Fibroblast of mammary gland (primary cell): ENCODE measurements at places on chromosomes 1 and 21.

DNA sequence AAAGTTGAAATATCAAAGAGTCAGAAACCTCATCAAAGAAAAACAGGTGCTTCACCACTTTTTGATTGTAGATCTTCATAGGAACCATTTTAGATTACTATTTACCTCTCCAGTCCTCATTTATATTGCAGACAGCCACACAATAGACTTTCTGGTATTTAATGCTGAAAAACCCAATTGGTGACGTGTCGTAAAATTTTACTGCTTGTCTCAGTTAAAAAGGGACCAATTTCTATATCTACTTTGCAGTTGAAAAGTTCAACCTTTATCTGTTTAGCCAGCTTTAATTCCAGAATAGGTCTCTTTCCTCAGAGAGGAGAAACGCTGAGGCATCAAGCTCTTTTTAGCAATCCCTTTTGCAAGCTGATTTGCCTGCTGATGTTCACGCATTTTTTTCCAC, 1722.4 kb downstream of the PLA2G4A start:
- DNase-seq = no peak

GRCh38 chr1:52554756-52555155, 1.9 kb upstream of the TUT4 start:
- DNase-seq = no peak

GRCh38 chr21:46624050-46624449, 11.4 kb upstream of the PRMT2 start:
- no peak for DNase-seq

- no peak for DNase-seq
Observed at GRCh38 chr1:116332451-116332850, 40.6 kb upstream of the ATP1A1 start.

DNA sequence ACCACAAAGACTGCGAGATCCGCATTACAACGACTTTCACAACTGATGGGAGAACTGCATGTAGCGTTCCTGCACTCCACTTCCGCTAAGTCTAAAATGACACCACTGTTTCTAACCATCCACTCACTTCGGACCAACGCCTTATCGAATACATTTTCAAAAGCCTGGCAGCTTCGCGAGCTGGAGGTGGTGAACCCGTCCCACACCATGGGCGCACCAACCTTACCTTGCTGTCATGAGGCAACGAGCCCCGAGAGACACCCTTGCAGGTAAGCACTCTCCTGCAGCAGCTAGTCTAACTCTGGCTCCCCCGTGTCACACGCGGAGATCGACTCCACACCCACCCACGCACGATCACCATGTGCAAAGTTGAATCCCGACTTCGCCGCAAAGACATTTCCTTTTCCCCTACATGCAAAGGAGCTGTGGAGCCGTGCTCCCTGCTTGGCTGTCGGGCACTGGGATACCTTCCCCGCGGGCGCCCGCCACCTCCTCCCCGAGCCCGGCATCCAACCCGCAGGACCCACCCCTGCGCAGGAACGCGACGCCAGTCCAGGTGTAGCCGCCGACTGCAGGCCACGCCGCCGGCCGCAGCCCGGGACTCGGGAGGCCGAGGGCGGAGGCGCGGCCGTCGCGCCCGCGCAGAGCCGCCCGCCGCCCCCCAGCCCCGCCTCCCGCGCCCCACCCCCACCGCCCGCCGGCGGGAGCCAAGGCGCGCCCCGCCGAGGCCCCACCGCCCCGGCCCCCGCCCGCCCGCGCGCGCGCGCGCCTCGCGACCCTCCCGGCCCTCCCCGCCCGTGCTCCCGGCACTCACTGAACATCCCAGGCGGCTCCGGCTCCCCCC, 629 bp downstream of the TAF5L start:
- peak; percentile 48 for DNase-seq
